ENCODE measurements at places on chromosomes 6 and 20.

GRCh38 chr6:14321992-14322772, 204.6 kb downstream of the CD83 start:
- no peak for DNase-seq

DNA sequence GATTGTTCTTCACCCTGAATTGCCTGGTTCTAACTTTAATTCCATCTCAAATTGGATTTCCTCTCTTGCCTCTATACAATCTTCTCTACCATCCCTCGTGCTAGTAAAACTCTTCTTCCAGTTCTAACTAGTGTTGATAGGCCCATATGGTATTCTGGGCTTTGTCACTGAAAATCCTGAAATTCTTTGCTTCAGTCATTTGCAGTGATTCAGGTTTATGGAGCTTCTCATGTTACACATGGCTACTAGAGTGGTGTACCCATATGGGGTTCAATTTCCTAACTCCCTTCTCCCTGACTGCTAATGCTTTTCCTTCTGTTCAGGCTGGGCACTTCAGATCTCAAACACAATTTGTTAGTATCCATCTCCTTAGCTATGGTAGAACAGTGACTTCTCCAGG, 956.6 kb downstream of the KIF16B start:
- no peak for DNase-seq

DNA sequence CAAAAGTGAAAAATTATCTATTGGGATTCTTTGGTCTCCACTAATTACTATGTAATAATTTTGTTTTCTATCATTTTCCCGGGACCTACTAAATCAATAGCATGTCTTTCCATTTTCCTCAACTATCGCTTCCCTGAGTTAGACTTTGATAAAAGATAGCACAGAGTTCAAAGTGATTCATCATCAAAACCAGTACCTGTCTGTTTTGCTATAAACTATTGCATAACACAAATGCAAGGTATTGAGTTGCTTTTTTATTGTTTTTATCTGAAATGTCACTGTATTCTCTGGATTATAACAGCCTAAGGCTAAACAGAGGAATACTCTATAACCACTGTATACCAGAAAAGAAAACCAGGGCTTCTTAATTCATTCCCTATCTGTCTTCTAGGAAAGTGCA, 19.7 kb downstream of the FRK start:
- no peak for DNase-seq

GRCh38 chr6:134211297-134211696, 106.6 kb downstream of the SGK1 start:
- DNase-seq, result no peak

DNA sequence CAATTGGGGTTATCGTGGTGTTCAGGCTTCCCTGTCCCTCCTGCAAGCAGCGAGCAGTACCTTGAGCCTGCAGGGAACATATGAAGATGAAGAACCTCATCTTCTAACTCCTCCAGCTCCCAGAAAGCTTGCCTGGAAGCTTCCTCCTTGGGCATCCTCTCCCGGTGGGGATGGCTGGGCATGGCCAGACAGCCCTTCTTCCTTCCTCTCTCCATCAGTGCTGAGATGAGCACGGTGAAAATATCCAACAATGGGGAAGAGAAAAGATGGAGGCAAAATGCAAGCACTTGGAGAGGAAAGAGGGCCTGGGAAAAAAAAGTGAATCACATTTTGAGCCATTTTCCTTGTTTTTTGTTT, 107.7 kb upstream of the FOXA2 start:
- DNase-seq, result no peak

DNA sequence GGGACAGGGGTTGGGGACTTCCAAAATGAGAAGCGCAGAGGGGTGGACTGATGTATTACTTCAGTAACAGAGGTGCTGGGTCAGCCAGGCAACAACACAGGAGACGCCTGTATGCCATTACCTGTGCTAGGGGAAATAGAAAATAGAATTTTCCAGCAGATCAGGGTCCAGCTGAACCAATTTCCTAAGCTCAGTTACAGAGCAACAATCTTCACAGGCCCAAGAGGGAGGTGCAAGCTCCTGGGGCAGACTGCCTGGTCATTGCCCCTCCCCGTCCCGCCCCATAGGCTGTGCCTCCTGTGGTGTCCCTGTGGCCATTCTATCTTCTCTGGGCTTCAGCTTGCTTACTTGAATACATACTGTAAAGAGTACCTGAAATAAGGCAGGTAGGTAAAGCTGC, 3.7 kb downstream of the KCNK5 start:
- no peak for DNase-seq

All from NCI-H187 treated with DMSO at 0.1 percent for 48 hours (cell line).